Muscle of leg (tissue), 16 donors: ENCODE measurements at places on chromosomes 2 and 18. TPM values are rescaled to one million over a fixed set of nuclear protein-coding genes. Genes with fewer than 3 reads are reported as not detected.

CNGA3 gene
- 0.87 TPM for polyA plus RNA-seq

DLX2 gene
- polyA plus RNA-seq: 0.26 TPM

TUBA3D gene
- polyA plus RNA-seq: 0.63 TPM

TRIM43 gene
- not detected for polyA plus RNA-seq

ACTG2 gene
- polyA plus RNA-seq: 38.2 TPM

VWA3B gene
- polyA plus RNA-seq: 0.43 TPM

SLC4A5 gene
- polyA plus RNA-seq: 1.2 TPM

INHA gene
- 0.78 TPM for polyA plus RNA-seq

MAP3K19 gene
- polyA plus RNA-seq: 0.12 TPM

CHRNG gene
- 156 TPM for polyA plus RNA-seq

CGREF1 gene
- 2.7 TPM for polyA plus RNA-seq

SLC23A3 gene
- 1.1 TPM for polyA plus RNA-seq

LDLRAD4 gene
- polyA plus RNA-seq: 10.5 TPM

REG3A gene
- not detected for polyA plus RNA-seq

PRKAG3 gene
- polyA plus RNA-seq: 19.0 TPM

MYOM1 gene
- polyA plus RNA-seq: 419 TPM

HOXD13 gene
- 0.10 TPM for polyA plus RNA-seq

CTLA4 gene
- 1.1 TPM for polyA plus RNA-seq

BCL11A gene
- polyA plus RNA-seq: 2.8 TPM

DSG4 gene
- not detected for polyA plus RNA-seq

FOXI3 gene
- not detected for polyA plus RNA-seq

TBR1 gene
- not detected for polyA plus RNA-seq

C2orf15 gene
- 0.64 TPM for polyA plus RNA-seq

UGT1A5 gene
- polyA plus RNA-seq: not detected

GALNT14 gene
- 3.7 TPM for polyA plus RNA-seq
